Central memory CD8-positive, alpha-beta T cell (primary cell): ENCODE measurements at places on chromosomes 7 and 10.

- DNase-seq, result no peak
These were observed 75.1 kb downstream of the EMX2 start for GRCh38 chr10:117617659-117618058.

- DNase-seq, result no peak
These were observed 814.6 kb downstream of the LRMDA start for GRCh38 chr10:76245951-76246495.

- no peak for DNase-seq
These were observed 176.8 kb downstream of the PDE1C start for GRCh38 chr7:31893365-31893764.

DNA sequence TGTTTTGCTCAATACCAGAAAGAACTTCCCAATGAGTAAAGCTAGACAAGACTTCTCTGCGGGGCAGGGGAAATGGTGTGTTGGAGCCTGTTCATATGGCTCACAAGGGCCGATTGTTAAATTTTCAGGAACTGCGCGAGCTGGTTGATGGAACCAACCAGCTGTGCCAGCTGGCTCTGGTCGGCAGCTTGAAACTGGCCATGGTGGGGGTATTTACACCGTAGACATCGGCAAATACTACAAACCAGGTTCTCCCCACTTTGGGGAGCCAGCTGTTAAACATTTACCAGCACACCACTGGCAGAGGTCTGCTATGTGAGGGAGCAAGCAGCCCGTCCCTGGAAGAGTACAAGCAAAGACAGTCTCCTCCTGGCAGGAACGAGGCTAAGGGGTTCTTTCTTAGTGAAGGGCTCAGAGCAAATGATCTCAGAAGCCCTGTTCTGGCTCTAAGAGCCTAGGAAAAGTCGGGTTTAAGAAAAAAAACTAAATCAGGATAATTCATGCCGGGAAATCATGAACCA lies 8.8 kb upstream of the ZMIZ1 start:
- DNase-seq, result no peak

DNA sequence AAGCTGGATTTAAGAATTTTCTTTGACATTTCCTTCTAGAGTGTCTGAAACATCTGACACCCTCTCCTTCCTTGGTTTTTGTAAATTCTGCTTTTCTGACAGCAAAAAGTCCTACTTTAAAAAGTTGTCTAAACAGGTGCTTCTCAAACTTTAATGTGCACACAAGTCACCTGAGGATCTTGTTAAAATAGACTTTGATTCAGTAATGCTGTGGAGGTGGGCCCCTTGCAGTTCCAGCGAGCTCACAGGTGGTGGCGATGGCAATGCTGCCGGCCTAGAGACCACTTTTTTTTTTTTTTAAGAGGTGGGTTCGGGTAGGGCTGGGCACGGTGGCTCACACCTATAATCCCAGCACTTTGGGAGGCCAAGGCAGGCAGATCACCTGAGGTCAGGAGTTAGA lies 77.1 kb downstream of the ABCC2 start:
- DNase-seq, result no peak

DNA sequence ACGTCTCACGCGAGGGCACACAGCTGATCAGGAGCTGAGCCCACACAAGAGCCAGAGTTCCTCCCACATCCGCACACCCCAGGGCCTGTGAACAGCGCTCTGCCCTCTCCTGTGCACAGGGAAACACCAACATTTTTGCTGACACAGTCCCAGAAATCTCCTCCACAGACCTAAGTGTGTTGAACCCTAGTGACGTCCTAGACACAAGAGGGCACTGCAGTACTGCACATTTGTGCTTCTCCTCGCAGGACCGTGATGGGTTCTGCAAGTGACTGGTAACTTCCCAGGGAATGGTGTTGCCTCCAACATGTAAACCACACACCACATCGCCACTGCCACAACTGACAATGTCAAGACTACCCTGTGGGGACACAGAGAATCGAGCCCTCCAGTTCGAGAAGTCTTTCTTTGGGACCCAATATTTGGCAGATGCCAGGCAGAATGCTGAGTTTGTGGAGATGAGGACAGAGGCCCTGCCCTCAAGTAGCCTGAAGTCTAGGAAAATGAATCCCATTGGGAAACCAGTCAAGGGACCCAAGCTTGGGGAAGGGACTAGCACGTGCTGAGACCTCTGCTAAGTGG lies 170.3 kb downstream of the PAXIP1 start:
- DNase-seq, result no peak

DNA sequence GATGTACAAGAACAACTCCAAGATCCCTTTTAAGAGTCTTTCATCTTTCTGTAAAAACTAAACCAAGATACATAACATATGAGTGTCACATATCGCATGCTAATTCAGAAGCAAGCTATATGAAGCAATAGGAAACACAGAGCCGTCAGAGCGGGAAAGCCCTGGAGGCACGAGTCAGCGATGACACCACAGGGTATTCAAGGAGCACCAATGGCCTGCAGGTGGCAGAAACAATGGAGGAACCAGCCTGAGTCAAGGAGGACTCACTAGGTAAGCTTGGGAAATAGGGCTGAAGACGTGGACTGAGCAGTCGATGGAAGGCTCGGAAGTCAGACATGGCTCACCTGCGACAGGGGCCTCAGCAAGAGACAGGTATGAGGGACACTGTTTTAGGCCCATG lies 214.4 kb downstream of the FAM107B start:
- no peak for DNase-seq

- no peak for DNase-seq
These were observed 298.6 kb upstream of the KIAA1217 start for GRCh38 chr10:23910291-23910690.

- DNase-seq, result peak; percentile 34
These were observed 111.3 kb upstream of the CARD11 start for GRCh38 chr7:3154881-3155494.

GRCh38 chr10:1297566-1298301 lies 241.5 kb downstream of the WDR37 start:
- DNase-seq, result no peak

DNA sequence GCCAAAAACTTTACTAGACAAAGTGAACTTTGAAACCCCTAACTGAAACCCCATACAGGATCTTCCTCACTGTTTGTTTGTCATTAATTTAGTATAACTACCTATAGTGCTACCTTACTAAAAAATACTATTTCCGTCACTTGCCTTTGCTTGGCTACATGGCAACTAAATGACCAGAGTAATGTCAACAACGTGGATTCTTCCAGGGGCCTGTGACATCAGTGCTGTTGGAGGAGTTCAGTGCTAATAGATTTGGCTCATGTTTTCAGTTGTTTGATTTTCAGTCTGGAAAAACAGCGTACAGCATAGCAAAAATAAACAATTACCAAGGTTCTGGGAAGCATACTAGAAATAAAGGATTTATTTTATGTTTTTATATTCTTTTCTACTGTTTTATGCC lies 3.0 kb upstream of the ASB15 start:
- no peak for DNase-seq

DNA sequence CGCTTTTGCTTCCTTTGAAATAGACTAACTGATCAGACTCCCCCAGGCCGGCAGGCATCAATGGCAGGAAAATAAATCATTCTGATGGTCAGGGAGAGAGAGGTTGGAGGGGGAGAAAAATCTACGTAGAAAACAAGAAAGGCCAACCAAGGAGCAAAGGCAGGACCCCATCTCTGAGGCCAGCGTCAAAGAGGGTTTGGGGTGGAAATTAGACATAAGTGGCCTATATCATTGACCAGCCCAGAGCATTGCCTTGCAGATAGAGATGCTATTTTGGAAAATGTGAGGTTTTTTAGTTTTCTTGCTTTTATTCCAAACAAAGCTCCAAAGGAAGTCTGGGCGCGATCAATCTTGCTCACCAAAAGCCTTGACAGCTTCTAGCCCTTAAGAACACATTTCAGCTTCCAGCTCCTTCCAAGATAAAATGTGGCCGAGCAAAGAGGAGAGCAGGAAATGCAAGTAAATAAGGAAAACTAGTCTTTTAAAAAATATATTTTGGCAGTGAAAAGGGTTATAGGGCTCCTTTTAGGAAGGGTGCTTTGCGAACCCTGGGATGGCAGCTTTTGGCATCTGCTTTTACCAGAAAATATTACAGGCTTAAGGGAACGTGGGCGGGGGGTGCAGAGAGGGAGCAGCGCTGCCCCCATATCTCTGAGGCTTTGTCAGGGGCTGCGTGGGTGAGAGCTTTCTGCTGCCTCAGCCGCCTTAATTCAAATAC lies 2.0 kb upstream of the HOXA2 start:
- DNase-seq, result no peak

DNA sequence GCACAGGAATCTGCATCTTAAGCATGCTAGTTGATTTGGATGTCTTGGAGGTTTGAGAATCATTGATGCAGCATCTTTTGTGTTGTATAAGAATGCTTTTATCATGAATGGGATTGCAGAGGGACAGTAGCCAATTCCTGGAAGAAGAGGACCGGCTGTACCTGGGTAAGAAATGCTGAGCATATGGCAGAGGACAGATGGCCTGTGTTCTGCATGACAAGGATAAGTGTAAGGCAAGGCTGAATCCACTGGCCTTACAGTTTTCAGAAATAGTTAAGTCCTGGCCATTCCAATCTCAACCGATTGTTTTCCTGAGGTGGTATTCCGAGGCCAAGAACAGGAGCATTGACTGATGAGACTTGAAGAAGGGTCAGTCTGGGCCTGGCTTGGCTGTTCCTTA lies 24.4 kb upstream of the KBTBD2 start:
- no peak for DNase-seq

GRCh38 chr7:4556868-4557793 lies 125.0 kb upstream of the FOXK1 start:
- no peak for DNase-seq

- no peak for DNase-seq
These were observed 315.8 kb downstream of the KCNMA1 start for GRCh38 chr10:77321838-77322237.

GRCh38 chr7:102304668-102305067 lies 18.0 kb downstream of the SH2B2 start:
- no peak for DNase-seq

DNA sequence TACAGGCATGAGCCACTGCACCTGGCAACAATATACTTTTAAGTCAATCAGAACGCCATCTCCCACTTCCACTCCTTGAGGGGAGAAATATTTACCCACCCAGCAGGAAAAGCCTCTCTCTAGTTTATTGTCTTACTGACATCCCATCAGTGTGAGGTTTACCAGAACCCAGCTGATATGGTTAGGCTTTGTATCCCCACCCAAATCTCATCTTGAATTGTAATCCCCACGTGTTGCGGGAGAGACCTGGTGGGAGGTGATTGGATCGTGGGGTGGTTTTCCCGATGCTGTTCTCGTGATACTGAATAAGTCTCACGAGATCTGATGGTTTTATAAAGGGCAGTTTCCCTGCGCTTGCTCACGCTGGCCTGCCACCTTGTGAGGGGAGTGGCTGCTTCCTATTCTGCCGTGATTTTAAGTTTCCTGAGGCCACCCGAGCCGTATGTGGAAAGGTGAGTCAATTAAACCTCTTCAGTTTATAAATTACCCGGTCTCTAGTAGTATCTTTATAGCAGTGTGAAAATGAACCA lies 37.5 kb upstream of the TPK1 start:
- DNase-seq, result no peak

DNA sequence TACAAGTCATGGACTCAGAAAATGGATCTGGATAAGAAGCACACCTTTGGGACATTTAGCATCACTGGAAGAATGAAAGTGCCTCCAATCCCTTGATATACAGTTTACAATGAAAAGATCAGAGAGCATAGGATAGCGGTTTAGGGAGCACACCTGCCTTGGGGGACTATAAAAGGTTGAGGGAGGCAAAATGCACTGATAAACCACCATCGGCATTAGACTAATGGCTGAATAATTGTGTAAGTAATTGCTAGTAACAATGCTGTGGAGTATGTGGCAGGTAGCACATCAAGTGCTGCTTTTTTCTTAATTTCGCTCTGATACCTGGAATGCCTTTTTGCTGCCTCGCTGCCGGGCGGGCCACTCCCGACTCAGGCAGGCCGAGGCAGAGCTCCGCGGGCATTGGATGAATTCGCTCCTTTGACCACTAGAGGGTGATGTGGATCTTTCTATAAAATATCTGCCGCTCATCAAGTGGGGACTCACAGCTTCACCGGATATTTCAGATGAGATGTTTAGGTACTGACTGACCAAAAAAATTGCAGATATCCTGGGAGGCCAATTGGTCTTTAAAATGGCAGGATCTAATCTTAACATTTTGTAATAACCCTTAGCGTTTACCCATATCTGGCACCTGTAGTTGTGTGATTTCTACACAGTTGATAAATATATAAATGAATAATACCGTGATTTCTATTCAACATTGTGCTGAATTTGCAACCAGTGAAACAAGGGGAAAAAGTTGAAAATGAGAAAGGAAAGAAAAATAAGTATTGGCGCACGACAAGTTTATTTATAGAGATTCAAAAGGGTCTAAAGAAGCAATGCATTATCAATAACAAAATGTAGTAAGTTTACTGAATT lies 116.8 kb upstream of the PRSS1 start:
- peak; percentile 30 for DNase-seq

- DNase-seq, result no peak
These were observed 22.0 kb upstream of the CTTNBP2 start for GRCh38 chr7:117895276-117895675.

DNA sequence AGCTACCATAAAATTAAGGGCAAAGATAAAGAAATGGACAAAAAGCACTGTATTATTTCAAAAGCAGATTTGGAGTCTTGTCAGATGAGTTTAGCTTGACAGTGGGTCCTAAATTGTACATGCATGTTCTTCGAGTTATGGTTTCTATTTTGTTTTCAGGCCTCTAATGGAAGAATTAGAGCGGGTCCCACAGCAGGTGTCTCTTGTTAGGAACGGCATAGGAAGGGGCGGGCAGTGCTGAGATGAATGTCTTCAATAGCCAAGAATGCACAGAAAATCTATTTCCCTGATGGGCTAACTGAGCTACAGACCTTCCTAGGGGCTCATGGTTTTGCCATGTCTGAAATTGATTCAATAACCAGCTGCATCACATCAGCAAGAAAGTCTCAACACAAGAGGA lies 304.4 kb downstream of the FRMD4A start:
- DNase-seq, result no peak

GRCh38 chr10:79179164-79179956 lies 110.6 kb downstream of the ZMIZ1 start:
- DNase-seq, result no peak

GRCh38 chr7:521221-522070 lies 1.8 kb upstream of the PDGFA start:
- DNase-seq, result no peak

GRCh38 chr7:27423290-27423689 lies 180.7 kb downstream of the EVX1 start:
- no peak for DNase-seq
